ENCODE measurements at places on chromosomes 4 and X. TPM values are rescaled to one million over a fixed set of nuclear protein-coding genes. Genes with fewer than 3 reads are reported as not detected.

DNA sequence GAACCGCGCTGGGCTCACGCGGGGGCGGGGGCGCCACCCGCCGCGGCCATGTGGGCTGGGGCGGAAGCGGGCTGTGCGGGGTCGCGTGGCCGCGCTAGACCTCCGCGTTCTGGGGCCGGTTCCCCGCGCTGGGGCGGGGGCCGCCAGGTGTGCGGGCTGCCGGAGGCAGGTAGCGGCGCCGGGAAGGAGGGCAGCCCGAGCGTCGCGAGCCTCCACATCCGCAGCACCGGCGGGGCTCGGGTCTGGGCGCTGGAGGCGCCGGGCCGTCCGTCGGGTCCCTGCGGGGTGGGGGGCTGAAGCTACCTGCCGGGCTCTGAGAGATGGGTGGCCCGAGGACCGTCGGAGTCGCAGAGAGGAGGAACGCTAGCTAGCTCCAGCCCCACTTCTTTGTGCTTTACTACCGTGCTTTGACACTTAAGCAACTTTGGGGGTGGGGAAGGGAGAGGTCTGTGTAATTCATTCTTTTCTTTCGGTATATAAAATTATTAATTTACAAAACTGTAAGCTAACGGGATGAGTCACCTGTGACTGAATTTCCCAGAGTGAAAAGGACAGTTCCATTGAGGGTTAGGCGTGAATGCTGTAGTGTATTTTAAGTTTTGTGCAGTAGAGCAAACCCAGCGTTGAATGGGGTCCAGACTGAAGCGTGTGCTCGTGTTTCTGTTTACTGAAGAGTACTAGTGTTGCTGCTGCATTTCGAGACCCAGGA, 689 bp downstream of the METAP1 start:
- DNase-seq: no peak

DNA sequence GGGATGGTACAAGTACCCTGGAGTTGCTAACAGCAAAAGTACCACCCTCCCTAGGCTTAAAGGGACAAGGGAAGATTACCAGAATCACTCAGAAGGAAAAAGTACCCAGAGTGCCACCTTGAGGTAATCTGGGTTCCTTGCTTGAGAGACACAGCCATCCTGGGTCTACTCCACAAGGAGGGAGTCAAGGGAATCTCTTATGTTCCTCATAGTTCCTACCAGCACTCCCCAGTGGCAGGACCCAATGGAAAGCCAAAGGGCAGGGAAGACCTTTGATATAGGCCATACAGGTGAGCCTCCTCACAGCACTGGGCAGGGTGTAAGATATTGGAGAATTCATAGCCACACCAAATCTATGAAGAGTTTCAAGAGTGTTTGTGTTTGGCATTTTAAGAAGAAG, 5.7 kb downstream of the IL2 start:
- DNase-seq: no peak

Gene GLOD5
- total RNA-seq: not detected

GRCh38 chrX:94545722-94546121, 871.7 kb downstream of the FAM133A start:
- DNase-seq: no peak

DNA sequence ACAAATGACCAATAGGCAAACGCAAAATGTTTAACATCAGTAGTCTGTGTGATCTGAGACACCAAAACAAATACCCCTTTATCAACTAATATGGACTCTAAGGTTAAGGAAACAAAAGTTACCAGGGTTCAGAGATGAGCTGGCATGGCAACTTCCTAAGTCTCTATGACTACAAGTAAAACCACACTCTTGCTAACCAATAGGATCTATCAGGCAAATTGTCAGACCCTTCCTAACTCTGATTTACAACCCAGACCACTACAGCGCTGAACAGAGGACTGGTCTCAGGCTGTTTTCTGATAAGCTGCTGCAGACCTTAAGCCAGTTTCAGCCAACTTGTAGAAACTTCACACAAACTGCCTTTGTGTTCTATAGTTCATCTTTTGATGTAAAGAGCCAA, 608.0 kb downstream of the TLL1 start:
- no peak for DNase-seq

DNA sequence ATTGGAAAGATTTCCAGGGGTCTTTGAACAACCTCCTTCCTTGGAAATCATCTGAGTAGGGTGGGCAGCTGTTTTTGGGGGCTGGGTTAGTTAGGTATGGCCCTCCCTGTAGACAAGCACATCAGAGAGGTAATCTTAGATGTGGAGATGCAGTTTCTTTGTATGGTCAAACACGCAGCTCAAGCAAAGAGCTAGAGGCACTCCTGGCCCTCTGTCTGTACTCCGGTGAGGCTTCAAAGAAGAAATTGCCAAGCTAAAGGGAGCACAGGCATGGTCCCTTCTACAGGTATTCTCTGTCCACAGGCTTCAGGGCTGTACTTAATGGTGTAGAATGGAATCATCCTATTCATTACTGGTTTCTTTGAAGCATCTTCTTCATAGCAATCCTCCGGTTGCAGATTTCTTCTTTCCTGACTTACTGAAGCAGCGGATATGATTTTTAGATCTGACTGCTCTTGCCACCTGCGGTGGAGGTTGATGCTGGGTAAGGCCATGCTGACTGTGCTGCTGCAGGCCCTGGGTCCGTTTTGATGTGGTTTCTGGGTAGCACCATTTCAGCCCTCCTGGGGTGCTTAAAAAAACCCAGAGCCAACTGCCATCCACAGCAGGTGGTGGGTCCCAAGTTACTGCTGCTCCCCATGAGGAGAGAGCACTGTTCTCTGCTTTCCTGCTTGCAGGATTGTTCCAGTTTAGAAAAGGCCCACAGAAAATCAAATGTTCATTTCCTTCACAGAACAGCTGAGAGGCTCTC, 318.9 kb upstream of the GATB start:
- DNase-seq: no peak

Gene FRMD7
- total RNA-seq: not detected

DNA sequence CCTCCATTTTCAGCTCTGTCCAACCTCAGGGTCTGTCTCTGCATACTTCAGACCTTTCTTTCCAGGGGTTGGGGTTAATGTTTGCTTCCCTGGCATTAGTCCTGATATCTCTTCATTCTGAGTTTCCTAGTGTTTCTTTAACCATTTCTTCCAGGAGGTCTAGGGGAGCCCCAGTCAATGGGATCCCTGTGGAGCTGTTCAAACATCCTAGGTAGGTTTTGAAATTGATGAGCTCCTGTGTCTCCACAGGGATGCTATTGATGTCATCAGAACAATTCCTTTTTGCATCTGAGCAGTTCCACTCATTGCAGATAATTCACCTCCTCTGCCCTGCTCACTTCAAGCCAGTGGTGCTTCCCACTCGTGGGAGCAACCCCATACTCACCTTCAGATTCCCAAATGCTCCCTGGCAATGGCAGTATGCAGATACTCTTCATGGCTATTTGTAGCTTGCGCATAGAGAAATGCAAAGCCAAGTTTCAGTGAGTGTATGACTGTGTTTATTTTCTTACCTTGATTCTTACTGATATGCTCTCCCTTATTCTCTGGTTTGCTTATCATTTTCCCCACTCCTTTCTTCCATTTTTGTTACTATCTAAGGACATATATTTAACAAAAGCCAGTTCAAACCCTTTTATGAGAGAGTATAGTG, 33.7 kb upstream of the LIMCH1 start:
- no peak for DNase-seq

GRCh38 chrX:46860557-46860956, 23.7 kb downstream of the RP2 start:
- DNase-seq: no peak

Gene NRK
- 3.2 TPM for total RNA-seq

Gene SLC2A9
- 6.2 TPM for total RNA-seq

DNA sequence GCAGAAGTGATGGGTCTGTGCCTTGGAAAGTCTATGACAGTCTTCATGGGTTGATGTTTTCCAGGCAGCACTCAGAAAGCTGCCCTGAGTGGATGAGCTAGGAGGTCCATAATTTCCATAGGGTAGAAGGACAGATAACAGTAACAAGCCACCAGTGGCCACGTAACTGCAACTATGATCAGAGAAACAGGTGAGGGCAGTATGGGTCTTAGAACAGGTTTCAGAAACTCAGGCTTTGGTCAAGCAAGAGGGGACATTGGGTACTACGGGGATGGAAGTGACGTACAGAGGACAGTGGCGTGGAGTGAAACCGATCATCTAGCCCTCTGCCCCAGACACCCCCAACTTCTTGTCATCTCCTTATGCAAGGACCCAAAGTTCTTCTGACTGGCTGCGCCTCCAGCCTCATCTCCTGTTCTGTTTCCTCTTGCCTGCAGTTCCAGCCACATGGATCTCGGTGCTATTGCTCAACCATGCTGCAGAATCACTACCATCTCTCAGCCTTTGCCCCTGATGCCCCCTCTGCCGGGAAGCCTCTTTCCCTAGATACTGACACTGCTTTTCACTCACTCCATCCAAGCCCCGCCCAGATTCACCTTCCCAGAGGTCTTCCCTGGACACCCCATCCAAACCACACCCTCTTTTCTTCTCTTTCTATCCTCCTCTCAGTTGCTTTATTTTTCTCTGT, 123.4 kb downstream of the MFAP3L start:
- no peak for DNase-seq

Gene FAM9C
- not detected for total RNA-seq

DNA sequence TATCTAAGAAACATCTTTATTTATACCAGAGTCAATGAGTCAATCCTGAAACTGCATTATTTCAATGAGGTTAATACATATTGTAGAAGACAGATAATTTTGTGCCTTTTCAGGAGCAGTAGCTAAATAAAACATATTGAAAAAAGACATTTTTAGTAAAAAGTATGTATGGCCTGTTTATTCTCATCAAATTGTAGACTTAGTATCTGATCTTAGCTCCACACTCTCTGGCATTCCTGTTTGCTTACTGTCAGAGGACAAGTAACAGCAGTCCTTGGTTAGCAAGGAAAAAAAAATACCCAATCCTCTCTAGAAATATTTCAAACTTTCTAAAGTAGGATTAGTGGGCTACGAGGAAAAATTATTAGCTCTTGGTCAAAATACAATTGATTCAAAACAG, 50.5 kb upstream of the GUCY1A1 start:
- DNase-seq: no peak

DNA sequence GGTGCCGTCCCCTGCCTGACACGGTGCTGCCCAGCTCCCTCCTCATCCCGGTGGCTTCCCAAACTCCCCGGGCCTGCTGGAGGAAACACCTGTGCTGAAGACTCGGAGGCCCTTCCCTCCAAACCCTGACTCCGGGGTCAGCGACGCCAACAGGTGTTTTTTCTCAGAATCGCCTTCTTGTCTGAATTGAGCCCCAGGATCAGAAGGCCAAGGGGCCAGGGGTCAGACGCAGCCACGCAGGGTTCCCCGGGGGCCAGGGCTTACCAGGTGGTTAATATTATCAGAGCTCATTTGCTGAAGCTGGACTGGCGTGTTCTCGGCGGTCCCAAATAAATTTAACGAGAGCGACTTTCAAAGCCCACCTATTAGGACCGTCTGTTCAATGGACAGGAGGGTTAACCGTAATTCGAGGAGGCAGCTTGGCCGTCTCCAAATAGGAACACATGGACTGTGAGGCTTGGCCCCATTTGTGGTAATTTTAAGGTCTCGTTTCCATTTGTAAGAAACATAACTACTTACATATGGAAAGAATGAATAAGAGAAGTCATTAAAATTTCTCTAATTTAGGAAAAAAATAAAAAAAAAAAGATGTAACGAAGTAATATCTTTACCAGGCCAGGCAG, 239.3 kb downstream of the CRLF2 start:
- DNase-seq: no peak

Gene DRD5
- total RNA-seq: not detected

DNA sequence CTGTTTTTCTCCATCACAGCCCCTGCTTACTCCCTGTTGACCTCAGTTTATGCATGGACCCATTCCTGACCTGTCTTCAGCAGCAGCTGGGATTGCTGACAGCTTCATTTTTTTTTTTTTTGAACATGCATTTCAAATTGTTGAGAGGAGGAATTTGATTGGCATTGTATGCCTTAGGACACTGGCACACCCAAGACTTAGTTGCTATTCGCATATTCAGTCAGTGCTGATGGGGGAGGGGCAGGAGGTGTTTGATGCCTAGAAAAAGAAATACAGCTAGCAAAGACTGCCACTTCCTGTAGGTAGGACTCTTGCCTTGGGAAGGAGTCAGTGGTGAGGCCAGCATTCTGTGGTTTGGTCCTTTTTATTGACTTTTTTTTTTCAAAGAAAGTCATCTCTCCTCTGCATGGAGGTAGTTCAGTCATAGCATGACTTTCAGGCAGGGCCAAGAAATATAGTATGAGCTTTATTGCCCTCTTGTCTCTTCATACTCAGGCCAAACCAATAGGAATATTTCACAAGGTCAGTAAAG, 33.6 kb upstream of the XK start:
- no peak for DNase-seq

GRCh38 chr4:8340781-8341241, 71.3 kb downstream of the HTRA3 start:
- peak; percentile 73 for DNase-seq

Gene KANTR
- total RNA-seq: 5.0 TPM

- no peak for DNase-seq
Observed at GRCh38 chrX:110477593-110478228, 119.1 kb downstream of the RTL9 start.

Measured in ascending aorta (tissue), 2 donors.